Skin of body (tissue), 3 donors: ENCODE measurements at places on chromosomes 3 and 15. TPM values are rescaled to one million over a fixed set of nuclear protein-coding genes. Genes with fewer than 3 reads are reported as not detected.

GRCh38 chr3:100852840-100853239 is 140.4 kb downstream of the ABI3BP start:
- DNase-seq, result no peak

DNA sequence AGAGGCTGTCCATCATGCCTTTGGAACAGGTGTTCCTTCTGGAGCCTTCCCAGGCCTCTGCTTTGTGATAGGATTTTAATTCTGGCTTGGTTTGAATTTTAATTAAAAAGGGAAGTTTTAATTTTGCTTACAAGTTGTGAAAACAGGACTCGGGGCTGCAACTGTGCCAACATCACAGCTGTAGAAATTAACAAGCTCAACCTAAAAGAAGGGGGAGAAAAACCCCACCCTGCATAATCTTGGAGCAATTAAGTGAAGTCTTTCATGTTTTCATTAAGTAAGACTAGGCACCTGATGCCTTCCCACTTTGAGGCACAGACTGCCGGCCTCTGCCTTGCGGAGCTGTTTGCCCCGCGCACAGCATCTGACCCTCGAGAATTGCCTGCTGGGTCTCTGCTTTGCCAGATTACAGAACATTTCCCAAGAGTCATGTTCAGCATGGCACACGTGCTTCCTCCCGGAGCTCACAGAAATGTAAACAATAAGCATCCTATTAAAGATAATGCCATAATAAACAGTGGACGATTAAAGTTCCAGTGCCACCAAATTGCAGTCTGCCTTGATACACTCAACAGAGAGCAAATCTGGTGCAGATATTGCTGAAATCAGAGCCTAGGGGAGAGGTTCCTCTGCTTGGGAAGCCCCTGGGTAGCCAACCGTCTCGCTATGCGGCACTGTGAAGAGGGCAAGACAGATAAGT is 364.2 kb downstream of the LRTM1 start:
- no peak for DNase-seq

DNA sequence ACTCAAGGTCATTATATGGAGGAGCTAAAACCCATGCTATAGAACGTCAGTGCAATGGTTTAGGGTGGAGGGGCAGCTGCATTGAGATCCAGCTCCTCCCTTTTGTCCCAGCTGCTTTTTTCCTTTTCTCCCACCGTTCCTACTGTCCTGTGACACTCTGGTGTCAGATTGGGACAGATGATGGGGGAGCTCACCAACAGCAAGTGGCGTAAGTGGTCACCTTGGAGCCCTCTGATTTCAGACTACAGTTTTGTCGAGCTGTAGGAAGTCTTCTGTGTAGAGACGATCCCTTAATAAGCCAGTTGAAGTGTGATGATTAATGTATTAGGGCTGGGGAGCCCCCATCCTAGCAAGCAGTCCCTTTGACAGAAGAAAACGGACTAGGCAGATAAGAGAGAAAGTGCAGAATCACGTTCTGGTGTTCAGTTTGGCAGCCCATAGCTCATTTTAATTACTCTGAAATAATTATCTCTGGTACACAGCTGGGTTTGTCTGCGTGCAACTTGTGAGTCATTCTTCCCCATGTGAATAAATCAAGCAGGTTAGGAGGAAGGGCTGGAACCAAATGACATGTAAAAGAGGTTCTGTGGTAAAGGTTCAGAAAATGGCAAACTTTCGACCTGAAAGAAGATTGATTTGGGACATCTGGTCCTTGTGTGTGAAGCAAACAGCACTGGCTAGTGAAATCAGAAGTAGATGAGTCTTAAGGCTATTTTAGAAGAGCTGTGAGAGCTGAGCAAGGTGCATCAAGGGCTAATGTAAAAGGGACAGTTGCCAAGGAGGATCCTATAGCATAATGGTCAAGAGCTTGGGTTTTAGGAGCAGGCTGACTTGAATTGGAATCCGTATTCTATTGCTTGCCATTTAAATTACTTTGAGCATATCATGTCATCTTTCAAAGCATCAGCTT is 241.4 kb downstream of the EDEM1 start:
- peak; percentile 11 for DNase-seq

Gene TERC
- total RNA-seq, result 69.1 TPM

DNA sequence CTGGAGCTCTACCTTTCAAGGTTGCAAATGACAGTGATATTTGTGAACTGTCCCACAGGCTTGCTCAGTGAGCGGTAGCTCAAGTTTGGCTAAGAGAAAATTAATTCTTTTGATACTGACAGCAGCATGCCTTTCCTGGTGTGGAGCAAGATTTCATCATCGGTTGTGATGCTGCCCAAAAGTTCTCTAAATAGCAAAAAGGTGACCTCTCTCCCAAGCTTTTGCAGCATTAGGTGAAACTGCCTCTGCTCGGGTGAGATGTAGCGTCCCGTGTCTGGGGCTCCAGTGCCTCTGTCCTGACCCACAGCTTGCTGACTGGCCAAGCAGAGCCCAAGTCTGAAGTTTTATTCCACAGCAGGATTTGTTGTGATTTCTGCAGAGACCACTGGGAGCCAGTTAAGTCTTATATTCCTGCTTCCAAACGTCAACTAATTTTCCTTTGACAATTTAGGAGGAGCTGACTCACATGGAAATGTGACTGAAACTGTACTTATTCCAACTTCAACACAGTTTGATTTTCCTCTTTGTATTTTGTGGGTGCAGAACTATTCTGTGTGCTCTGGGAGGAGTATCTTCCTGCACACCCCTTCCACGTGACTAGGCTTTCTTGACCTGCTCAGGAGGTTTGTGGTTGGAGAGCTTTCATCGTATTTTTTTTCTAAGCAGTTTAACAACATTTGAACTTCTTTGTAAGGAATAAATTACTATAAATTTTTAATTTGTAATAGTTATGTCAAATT is 5.9 kb downstream of the SYNM start:
- DNase-seq, result no peak

GRCh38 chr3:172043233-172043632 is 3.9 kb downstream of the FNDC3B start:
- no peak for DNase-seq

- no peak for DNase-seq
Observed at GRCh38 chr3:17972476-17972875, 230.0 kb upstream of the TBC1D5 start.

Gene GPR62
- total RNA-seq, result 0.20 TPM

GRCh38 chr3:20142517-20142916 is 43.5 kb downstream of the SGO1 start:
- DNase-seq, result no peak
